DND-41 (cell line): ENCODE measurements at places on chromosomes 16 and 17.

DNA sequence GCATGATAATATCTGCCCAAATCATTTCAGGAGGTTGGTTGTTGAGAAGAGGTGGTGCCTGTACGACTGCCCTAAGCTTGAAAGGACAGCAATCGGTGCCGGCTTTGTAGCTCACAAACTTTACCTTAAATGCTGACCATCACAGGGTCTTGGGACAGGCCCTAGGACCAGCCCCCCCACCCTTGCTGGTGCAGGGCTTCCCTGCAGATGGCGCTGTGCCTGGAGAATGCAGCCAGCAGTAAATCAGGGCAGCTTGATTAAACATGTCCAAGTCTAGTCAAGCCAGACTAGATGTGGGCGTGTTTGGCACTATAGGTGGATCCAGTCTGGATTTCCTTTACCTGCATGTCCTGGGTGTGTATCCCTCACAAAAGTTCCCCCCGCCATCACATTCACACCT is 135.5 kb upstream of the CRHR1 start:
- DNase-seq, result no peak

GRCh38 chr17:4584101-4584916 is at the start of gene SMTNL2:
Gene SMTNL2 (plus strand): TSS chr17:4584529. CDS start chr17:4584606, 77 bp downstream.
- no peak for DNase-seq

GRCh38 chr17:16329519-16330271 is 23.6 kb downstream of the CENPV start:
- no peak for DNase-seq

- peak; percentile 73 for DNase-seq
These were observed 7.1 kb downstream of the IGSF6 start for GRCh38 chr16:21645261-21645721.

- DNase-seq, result no peak
These were observed 10.2 kb downstream of the CFAP20 start for GRCh38 chr16:58118801-58119508.

GRCh38 chr17:80948019-80948975 is 43.3 kb upstream of the CHMP6 start:
- DNase-seq, result no peak

GRCh38 chr17:42077755-42078154 is 20.5 kb downstream of the ZNF385C start:
- no peak for DNase-seq

GRCh38 chr17:75913537-75914210 is 9.0 kb upstream of the MRPL38 start:
- no peak for DNase-seq

GRCh38 chr16:64375391-64375980 is 746.4 kb downstream of the CDH11 start:
- DNase-seq, result no peak

GRCh38 chr17:19004421-19005136 is at the start of gene FAM83G:
Gene FAM83G (minus strand): TSS chr17:19004764. CDS start chr17:19004041, 723 bp downstream.
- no peak for DNase-seq
